Kasumi-1 (cell line): ENCODE measurements at places on chromosomes 2 and 18.

DNA sequence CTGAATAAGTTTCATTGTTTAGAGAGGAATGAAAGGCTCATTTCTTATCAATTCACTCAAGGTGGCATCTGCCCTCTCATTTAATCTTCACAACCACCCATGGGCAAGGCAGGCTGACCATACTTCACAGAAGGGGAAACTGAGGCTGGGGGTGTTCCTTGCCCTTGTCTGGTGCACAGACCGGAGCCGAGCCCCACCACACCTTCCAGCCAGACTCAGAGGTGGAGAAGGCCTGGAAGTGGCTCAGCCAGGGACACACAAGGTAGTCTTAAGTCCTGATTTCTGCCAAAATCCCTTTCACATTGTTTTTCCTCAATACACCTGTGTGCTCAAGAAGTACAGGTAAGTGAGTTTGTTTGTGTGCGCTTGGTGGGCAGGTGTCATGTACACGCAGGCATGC lies 111.9 kb upstream of the TEX51 start:
- no peak for DNase-seq

- no peak for DNase-seq
Measured at GRCh38 chr2:52918551-52918950, 849.1 kb upstream of the CHAC2 start.

DNA sequence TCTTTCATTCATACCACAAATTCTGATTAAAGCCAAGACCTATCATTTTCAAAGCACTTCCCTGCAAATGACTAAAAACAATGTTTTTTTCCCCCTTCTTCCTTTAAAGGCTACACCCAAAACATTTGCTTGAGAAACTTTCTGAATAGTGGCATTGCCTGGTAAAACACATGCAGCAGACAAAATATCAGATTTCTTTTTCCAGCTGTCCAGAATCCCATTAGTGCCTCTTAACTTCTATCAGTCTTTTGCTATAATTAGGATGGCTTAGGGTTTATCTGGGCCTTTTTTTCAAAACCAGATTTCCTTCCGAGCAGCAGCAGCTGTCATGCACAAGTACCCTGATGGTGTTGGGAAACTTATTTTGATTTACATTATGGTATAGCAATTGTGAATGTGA lies 50.6 kb downstream of the ALPK2 start:
- no peak for DNase-seq

DNA sequence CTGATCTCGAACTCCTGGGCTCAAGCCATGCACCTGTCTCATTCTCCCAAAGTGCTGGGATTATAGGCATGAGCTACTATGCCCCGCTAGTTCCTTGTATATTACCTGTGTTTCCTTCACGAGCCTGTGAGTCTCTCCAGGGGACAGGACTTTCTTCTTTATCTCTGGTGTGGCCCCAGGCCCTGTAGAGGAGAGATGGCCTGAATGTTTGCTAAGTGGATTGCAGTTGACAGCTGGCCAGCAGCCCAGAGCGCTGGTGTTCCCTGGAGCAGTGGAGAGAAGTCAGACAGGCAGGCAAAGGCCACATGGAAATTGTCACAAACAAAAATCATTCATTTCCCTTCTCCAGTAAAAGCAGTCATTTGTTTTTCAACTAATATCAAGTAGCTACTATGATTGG lies 17.9 kb downstream of the LPIN1 start:
- DNase-seq = no peak

GRCh38 chr2:120105360-120105759 lies 92.5 kb downstream of the EPB41L5 start:
- no peak for DNase-seq

DNA sequence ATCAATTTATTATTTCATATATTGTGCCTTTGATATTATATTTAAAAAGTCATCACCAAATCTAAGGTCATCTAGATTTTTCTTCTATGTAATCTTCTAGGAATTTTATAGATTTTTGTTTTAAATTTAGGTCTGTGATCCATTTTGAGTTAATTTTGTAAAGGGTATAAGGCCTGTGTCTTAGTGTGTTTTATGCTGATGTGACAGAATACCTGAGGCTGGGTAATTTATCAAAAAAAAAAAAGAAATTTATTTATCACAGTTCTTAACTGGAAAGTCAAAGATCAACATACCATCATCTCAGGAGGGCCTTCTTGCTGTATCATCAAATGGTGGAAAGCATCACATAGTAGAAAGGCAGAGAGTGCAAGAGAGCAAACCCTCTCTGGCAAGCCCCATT lies 216.2 kb downstream of the PDE1A start:
- DNase-seq = no peak

DNA sequence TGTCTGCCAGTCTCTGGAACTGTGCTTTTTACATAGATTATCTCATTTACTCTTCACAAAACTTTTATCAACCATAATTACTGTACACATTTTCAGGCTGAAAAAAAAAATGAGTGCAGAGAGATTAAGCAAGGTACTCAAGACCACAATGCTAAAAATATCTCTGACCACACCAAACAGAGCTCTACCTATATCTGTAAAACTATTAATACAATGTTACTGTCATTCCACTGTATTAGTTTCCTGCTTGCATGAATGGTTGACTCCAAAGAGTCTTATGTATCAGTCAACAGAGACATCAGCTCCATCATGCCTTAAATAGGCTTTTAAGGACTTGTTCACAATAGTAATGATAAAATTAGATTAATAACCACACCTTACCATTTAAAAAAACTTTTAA lies 134.7 kb upstream of the CCDC150 start:
- DNase-seq = no peak

- DNase-seq = no peak
Measured at GRCh38 chr2:224933431-224933830, 108.8 kb downstream of the DOCK10 start.

GRCh38 chr2:207055257-207055656 lies 110.5 kb downstream of the KLF7 start:
- no peak for DNase-seq

GRCh38 chr2:2800001-2800400 lies 468.9 kb upstream of the MYT1L start:
- no peak for DNase-seq

GRCh38 chr18:22935431-22935830 lies 2.3 kb downstream of the RBBP8 start:
- peak; percentile 28 for DNase-seq

- peak; percentile 33 for DNase-seq
Measured at GRCh38 chr2:110106642-110107041, 9.0 kb downstream of the MALL start.

DNA sequence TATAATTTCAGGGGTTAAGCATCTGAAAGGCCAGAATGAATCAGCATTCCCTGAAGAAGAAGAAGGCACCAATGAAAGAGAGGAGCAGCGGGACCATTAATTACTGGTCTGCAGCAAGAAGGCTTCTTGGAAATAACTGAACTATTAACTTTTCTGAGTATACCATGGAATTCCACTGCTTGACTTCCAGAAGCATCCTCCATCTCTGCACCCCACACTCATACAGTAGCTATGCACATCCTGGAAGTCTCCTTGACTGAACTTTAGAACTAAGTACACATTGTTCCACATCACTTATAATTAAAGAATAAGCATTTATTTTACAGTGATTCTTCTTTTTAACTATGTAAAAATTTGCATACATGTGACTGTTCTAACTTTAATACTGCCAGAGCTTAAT lies 131.5 kb downstream of the PPP1R1C start:
- DNase-seq = no peak

DNA sequence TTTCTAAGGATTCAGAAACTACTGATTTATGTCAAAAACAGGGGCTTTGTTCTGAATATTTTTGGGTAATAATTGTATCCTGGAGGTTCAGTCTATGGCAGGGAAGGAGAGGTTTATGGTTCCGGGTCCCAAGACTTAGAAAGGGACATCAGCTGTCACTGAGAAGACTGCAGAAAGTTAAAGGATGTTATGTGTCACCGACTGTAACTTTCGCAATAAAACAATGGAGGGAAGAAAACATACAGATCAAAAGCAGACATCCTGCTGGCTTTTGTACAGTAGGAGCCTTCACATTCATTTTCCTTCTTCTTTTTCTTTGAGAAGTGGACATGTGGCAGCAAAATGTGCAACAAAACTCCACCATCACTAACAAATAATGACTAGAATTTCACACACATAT lies 900.7 kb upstream of the SOX11 start:
- no peak for DNase-seq

DNA sequence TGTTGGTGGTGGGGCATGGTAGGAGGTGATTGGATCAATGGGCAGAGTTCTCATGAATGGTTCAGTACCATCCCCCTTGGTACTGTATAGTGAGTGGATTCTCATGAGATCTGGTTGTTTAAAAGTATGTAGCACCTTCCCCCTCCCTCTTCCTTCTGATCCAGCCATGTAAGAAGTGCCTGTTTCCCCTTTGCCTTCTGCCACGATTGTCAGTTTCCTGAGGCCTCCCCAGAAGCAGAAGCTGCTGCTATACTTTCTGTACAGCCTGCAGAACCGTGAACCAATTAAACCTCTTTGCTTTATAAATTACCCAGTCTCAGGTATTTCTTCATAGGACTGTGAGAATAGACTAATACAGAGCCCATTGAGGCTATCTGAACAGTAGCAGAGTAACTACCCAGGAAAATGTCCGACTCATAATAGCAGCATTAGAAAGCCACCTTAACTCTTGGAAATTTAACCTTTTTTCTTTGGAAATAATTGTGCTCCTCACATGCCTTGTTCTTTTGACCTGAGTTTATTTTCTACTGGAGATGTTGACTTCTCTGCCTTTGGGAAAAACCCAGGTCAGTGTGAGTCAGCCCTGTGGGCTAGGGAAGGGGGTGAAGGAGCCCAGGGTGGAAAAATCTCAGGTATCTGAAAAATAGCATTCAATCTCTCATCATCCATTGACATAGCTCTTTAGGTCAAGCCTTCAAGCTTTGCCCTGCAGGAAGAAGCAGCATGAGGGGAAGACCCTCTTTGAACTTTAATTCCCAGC lies 18.1 kb downstream of the CYP1B1 start:
- peak; percentile 44 for DNase-seq
